ENCODE measurements at places on chromosomes 2 and 18.

DNA sequence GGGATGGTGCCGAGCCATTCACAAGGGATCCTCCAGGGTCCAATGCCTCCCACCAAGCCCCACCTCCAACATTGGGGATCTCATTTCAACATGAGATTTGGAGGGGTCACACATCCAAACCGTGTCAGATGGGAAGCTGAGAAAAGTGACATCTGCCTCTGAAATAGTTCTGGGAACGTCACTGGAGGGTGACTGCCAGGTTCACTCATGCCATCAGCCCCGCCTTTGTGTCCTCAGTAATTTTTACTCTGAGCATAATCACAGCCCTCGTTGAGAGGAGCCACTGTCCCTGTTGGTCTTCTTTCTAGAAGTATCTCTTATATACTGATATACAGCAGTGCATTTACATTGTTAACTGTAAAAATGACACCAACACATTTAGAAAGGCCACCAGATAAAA, 67.4 kb downstream of the KLHL29 start:
- DNase-seq, result no peak

- DNase-seq, result no peak
Observed at GRCh38 chr2:176935543-176936102, 277.0 kb upstream of the HNRNPA3 start.

- DNase-seq, result no peak
Observed at GRCh38 chr2:212337036-212337435, 201.6 kb downstream of the ERBB4 start.

DNA sequence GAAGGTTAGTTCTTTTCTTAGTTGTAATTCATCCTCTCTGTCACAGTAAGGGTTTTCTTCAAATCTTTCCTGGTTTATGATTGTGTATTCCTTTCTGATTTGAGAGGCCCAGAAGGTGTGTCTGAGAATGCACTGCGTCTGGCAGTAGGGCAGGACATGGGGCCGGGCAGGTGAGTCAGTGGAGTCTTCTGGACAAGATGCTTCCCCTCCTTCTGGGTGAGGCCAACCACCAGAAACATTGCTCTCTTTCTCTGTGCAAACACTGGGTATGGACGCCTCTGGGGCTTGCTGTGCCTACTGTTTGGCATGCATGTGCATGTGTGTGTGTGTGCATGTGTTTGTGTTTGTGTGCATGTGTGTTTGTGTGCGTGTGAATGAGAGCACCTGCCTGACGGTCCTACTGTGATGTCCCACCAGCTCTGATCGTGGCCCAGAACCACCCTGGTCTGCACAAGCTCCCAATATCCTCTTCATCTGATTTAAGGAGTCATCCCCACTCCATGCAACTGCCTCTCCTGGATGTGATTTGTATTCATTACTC, 93.2 kb upstream of the DLX2 start:
- DNase-seq, result no peak

DNA sequence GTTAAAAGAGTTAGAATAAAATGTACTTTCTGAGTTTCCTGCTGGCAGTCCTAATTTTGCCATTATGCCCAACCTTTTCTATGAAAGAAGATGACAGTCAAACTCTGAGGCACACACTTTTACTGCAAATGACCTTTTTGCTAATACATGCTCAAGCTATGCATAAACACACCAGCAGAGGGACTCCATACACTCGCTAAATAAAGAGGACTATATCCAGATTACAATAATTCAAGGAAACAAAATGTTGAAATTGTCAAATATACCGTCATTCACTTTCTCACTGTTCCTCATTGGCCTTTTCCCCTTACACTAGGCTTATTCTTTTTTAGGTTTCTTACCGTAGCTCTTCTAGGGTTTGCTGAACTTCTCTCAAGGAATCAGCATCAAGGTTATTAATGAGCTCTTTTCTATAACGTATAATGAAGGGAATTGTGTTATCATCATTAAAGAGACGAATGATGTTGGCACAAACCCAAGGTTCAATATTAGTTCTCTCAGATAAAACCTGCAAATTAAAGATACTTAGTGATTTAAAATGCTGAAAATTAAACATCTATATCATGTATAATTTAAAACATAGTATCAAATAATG, 25.7 kb downstream of the SRBD1 start:
- no peak for DNase-seq

Measured in activated CD4-positive, alpha-beta T cell treated with anti-CD3 and anti-CD28 coated beads for 36 hours (primary cell).